Left cardiac atrium (tissue), 4 donors: ENCODE measurements at places on chromosomes 7 and 10. TPM values are rescaled to one million over a fixed set of nuclear protein-coding genes. Genes with fewer than 3 reads are reported as not detected.

DNA sequence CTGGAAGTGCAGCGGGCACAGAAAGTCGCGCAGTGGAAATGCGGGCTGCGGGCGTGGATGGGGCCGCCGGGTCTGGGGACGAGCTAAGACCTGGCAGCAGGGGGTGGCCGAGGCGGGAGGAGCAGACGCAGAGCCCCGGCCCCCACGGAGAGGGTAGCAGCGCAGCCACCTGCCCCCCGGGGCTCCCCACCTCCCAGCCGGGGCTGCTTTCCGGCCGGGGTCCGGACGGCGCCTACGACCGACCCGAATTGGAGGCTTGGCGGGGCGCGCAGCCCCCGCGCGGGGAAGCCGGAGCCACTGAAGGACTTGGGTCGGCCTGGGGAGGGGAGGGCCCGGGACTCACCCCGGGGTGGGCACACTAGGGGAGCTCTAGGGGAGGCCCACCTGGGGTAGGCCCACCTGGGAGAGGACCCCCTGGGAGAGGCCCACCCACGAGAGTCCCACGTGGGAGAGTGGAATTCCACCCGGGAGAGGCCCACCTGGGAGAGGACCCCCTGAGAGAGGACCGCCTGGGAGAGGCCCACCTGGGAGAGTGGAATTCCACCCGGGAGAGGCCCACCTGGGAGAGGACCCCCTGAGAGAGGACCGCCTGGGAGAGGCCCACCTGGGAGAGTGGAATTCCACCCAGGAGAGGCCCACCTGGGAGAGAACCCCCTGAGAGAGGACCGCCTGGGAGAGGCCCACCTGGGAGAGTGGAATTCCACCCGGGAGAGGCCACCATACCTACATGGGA lies 854 bp upstream of the CFAP46 start:
- DNase-seq, result no peak

GRCh38 chr10:14560274-14560673 lies 214.4 kb downstream of the FAM107B start:
- DNase-seq, result no peak

GRCh38 chr7:94130716-94131115 lies 126.6 kb upstream of the BET1 start:
- no peak for DNase-seq

DNA sequence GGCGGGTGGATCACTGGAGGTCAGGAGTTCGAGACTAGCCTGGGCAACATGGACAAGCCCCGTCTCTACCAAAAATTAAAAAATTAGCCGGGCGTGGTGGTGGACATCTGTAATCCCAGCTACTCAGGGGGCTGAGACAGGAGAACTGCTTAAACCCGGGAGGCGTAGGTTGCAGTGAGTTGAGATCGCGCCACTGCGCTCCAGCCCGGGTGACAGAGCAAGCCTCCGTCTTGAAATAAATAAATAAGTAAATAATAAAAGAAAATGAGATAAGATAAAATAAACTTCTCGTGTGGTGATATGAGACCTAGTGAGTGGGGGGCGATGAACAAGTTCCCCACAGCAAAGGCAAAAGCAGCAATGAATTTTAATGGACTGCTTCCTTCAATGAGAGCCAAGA lies 33.6 kb upstream of the LMTK2 start:
- DNase-seq, result no peak

DNA sequence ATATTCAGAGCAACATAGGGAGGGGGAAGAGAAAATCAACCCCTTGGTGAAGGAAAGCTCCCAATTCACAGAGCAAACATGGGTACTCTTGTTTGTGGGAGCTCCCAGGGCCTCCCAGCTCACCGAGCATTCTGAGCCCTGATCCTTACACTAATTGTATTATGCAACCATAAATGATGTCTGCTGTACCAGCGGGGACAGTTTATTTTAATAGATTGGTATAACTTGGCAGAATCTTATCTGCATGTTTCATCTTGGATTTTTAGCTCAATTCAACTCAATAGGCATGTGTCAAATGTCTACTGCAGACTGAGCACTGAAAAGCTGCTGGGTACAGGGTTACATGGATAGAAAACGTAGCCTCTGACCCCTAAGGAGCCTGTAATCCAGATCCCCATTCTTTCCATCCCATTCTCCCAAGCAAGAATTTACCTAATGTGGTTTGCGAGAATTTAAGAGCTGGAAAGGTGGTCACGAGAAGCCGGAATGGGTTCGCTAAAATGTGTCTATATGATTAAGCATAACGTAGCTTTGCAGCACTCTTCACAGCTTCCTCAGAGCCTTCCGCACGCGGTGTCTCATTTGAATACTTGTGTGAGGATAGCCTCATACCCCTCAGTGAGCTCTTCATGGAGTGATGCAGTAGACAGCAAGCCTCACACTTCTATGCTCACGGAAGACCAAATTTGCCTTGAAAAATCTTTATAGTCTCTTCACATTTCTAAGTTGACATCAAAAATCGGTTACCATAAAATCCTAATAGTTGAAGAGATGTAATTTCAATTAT lies 18.3 kb downstream of the EGFR start:
- no peak for DNase-seq

DNA sequence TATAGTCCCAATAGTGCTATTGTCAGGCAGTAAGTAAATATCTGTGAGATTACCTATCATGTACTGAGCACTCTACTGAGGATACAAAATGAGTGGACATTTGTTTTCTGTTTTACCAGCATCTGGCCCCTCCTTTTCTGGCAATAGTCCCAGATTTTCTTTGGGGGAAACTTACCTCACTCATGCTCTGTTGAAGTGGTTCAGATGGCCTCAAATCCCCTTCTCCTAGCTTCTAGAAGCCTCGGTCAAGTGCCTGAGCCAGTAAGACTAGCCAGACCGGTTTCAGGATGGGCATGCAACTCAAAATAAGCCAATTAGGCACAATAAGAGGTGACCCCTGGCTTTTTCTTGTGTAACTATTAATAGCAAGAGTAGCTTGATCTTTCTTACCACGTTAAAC lies 19.7 kb downstream of the TRDMT1 start:
- DNase-seq, result no peak

DNA sequence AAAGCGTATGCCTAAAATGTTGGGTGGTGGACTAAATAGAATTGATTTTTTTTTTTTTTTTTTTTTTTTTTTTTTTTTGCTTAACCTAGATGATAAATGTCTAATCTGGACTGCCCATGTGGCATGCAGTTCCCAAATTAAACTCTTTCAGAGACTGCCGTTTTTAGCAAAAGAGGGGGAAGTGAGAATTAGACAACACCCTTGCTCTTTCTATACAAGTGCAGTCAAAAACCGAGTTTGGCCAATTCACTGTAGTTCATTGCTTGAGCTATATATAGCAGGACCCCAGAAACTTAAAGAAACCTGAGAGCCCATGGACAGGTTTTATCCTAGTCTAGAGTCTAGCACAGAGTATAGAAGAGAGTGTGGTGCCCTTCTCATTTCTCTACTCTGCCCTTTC lies 141.9 kb downstream of the GRM3 start:
- no peak for DNase-seq

GRCh38 chr10:119688033-119688508 lies 36.9 kb downstream of the BAG3 start:
- no peak for DNase-seq

- no peak for DNase-seq
These were observed 6.4 kb downstream of the NFKB2 start for GRCh38 chr10:102401735-102402511.

DNA sequence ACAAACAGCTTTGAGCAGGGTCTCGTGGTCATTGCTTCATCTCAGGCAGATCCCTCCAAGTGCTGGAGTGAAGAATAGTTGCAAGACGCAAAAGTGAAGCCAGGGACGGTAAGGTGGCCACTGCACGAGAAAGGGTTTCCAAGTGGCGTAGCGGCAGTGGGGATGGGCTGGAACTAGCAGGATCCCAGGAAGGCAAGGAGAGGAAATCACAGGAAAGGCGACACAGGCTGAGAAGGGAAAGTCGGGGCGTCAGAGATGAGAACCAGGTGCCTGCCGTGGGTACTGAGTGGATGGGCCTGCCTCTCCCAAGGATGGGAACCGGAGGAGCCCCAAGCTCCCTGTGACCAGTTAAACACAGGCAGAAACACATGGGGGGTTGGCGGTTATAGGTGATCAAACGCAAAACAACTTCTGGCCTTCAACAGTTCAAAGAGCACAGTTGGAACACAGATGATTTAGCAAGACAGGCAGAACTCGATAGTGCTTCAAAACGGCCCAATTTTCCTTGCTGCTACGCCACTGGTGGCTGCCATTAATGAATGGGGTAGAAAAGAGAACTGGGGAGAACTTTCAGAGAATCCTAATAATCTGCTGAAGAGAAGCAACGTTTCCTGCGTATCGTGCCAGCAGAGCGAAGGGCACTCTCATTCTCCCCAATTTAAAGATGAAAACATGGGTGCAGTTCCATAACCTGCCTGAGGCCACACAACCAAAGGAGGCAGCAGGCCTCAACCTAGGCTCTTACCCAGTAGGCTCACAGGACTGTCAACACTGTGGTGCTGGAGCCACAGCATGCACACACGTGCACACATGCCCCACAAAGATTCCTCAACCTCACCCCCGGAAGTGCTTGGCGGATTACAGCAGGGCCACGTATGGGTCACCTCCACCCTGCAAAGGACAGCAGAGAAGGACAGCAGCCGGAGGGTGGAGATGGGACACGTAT lies 61.9 kb downstream of the MAD1L1 start:
- DNase-seq, result no peak

DNA sequence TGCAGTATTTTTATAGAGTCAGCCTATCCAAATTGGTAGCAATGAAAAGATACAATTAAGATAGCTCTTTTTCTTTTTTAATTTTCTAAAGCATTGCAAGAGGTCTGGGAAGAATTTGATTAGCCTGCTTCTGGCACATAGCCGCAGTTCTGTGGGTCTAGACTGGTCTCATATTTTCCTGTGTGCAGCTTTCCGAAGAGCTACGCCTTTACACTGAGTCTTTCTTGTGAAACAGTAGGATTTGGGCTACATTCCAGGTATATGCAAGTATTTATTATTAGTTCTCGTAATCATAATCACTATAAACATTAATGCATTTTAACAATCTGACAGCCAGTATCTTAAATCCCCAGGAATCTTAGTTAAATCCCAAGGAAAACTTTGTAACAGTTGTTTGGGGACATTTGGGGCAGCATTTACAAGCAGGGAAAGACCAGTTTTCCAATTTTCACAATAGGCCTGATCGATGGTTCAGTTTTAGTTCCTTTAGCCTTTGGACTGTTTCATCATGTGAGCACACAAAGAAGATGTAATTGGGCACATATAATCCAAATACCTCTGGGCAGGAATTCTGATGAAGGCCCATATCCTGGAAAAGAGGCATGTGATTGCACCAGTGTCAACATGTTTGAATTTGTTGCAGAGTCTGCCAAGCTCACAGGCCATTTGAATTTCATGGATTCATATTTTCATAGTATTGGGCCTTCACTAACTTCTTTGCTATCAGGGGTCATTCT lies 287.3 kb downstream of the INHBA start:
- DNase-seq, result no peak

DNA sequence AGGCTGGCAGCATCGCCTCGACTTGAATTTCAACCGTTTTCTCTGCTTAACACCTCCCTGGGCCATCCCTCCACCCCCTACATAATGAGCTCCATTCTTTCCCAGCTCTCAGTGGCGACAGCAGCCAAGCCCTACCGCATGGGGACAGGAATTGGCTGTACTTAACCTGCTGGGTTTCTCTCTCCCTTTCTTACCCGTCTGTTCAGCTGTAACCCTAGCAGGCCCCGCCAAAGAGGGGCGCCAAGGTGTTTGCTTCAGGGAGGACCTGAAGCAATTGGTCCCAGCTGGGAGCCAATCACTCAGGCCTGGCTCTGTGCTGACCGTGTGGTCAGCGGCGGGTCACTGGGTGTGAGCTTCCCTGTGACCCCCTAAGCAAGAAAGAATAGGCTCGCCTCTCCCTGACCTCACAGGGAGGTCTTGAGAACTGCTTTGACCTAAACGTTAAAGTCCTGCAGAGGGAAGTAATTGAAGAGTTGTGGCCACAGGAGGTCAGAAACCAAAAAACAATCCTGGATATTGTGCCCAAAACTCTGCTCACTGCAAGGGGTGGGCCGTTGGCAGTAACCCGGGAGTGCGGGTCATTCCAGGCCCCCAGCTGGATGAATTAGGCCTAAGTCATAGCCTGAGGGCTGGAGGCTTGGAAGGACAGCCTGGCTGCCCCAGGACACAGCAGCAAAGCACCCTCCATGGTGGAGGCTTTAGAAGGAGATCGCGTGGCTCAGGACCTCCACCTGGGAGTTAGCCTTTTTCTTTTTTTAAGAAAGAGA lies 114.6 kb downstream of the ITIH5 start:
- DNase-seq, result no peak

- no peak for DNase-seq
These were observed 35.8 kb upstream of the NRF1 start for GRCh38 chr7:129575699-129576098.

DNA sequence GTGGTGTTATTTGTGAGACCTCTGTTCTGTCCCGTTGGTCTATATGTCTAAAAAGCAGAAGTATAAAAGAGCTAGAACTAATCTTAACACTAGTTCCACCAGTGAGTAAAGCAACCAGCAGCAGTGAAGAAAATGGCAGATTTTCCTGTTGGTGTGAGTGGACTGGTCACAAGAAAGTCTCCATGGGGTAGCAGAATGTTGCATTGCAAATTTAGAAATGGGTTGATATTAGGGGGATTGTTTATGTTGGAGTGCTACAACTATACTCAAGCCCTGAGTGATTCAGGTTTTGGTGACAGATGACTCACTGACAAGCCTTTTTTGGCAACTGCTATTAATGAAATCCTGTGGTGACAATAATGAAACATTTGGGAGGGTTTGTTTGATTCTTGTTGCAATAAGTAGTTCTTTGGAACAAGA lies 5.6 kb downstream of the AVL9 start:
- DNase-seq, result no peak

DNA sequence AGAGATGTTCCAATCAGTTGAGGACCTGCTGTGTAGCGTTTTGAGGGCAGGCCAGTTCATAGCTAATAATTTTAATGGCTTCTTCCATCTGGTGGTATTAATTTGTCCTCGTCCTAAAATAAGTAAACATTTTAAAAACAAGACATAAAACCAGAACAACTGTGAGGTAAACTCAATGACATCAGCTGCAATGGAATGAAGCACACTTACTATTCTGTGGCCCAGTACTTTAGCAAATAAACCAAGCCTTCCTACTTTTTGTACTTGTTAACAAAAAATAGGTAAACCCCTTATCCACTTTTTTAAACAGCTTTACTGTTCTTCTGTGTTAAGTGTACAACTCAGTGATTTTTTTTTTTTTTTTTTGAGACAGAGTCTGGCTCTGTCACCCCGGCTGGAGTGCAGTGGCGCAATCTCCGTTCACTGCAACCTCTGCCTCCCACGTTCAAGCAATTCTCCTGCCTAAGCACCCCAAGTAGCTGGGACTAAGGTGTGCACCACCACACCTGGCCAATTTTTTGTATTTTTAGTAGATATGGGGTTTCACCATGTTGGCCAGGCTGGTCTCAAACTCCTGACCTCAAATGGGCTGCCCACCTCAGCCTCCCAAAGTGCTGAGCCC lies 28.9 kb upstream of the FZD1 start:
- no peak for DNase-seq

The ADAMTS14 gene
- 0.81 TPM for total RNA-seq

The ARHGEF5 gene
- 3.7 TPM for total RNA-seq

The MYL10 gene
- total RNA-seq, result not detected

The CNPY1 gene
- not detected for total RNA-seq

The NPTX2 gene
- total RNA-seq, result 2.0 TPM

The ASB15 gene
- total RNA-seq, result 18.9 TPM

The SPDYE2 gene
- not detected for total RNA-seq

The ANKRD1 gene
- 3,373 TPM for total RNA-seq

The CH25H gene
- total RNA-seq, result 1.2 TPM

The LRRC61 gene
- total RNA-seq, result 4.3 TPM

The NEUROD6 gene
- total RNA-seq, result not detected

The CALML3 gene
- not detected for total RNA-seq

The TCAF2 gene
- total RNA-seq, result 0.55 TPM
